Transverse colon (tissue), 4 donors: ENCODE measurements at places on chromosomes 6 and 20. TPM values are rescaled to one million over a fixed set of nuclear protein-coding genes. Genes with fewer than 3 reads are reported as not detected.

The BPI gene
- not detected for total RNA-seq

The ME1 gene
- 1.9 TPM for total RNA-seq

The DEFB114 gene
- total RNA-seq: not detected

The TMEM244 gene
- not detected for total RNA-seq

The PGBD1 gene
- total RNA-seq: 3.2 TPM

The PTK6 gene
- 147 TPM for total RNA-seq

The PLA2G7 gene
- 1.4 TPM for total RNA-seq

The DOK5 gene
- total RNA-seq: 48.6 TPM

The GPR63 gene
- not detected for total RNA-seq
